ENCODE measurements at places on chromosomes 11 and 22.
A peak's percentile ranks its signal among the peaks of the same experiment; 100 is the strongest.

- no peak for DNase-seq
Observed at GRCh38 chr11:23288003-23288783, 427.9 kb upstream of the CCDC179 start.

GRCh38 chr11:2313051-2313951, 11.5 kb downstream of the TSPAN32 start:
- no peak for DNase-seq

DNA sequence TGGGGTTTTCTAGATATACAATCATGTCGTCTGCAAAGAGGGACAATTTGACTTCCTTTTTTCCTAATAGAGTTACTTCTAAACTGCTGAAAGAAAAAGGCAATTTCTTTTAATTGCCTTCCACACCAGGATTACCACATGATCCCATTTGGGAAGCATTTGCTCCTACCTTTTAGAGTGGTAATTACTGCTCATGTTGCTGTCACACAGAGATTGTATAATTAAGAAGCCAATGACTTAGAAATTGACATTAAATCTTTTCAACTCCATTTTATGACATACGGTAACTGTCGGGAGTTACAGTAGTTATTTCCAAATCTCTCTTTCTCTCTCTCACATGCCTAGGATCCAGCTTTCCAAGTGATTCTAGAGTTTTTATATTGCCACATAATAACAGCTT, 17.8 kb upstream of the RAG2 start:
- DNase-seq = no peak

DNA sequence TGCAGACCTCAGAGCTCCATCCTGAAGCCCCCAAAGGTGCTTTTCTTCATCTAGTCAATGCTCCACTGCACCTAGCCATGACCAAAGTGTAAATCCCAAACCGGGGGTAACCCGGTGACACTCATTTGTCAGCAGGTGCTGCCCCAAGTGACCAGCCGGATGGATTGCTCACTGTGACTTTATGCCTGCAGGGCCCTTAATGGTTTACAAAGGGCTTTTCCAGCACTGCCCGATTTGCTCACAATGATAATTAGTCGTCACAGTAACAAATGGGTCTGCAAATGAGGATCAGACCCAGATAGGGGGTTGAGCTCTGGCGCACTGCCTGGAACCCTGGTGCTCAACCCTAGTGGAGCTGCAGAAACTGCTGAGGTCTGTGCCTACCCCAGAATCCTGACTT, 45.7 kb upstream of the CD5 start:
- no peak for DNase-seq

- DNase-seq = no peak
Observed at GRCh38 chr11:96704847-96705246, 315.0 kb downstream of the JRKL start.

GRCh38 chr11:64196626-64197025, 9.9 kb upstream of the FERMT3 start:
- no peak for DNase-seq

DNA sequence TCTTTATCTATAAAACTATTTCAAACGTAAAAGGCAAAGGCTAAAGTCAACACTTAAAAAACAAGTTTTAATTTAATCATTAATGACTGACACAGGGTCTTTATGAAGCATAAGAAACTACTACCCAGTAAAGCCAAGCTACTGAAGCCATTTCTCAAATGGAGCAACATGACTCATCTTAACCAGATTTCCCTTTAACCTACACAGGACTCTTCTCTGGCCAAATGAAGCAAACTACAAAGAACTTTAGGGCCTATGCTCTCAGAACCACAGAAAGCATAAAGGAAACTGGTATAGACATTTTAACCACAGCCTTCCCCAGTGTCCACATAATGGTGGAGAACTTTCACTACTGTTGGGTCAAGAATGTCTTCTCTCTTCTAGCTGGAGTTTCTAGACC, 34.7 kb downstream of the ALG9 start:
- no peak for DNase-seq

- DNase-seq = peak; percentile 31
Observed at GRCh38 chr11:129117595-129118350, 74.4 kb downstream of the ARHGAP32 start.

DNA sequence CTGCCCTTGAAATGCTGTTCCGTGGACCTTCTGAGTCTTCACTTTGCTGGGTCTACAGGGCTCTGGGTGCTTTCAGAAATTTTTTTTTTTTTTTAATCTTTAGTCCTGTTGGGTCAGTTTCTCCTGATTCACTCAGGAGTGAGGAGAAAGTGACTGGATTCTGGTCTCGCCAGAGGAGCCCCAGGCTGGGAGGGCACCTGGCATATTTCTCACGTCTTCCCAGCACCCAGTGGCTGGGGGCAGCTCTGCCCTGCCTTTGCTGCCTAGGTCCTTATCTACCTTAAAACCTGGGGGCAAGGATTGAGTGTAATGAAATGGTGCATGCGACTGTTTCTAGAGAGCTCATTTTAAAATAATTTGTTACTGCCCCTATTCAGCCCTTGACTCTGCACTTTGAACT, 23.3 kb downstream of the SAMM50 start:
- no peak for DNase-seq

- no peak for DNase-seq
Observed at GRCh38 chr11:72951193-72951592, 137.0 kb downstream of the ATG16L2 start.

DNA sequence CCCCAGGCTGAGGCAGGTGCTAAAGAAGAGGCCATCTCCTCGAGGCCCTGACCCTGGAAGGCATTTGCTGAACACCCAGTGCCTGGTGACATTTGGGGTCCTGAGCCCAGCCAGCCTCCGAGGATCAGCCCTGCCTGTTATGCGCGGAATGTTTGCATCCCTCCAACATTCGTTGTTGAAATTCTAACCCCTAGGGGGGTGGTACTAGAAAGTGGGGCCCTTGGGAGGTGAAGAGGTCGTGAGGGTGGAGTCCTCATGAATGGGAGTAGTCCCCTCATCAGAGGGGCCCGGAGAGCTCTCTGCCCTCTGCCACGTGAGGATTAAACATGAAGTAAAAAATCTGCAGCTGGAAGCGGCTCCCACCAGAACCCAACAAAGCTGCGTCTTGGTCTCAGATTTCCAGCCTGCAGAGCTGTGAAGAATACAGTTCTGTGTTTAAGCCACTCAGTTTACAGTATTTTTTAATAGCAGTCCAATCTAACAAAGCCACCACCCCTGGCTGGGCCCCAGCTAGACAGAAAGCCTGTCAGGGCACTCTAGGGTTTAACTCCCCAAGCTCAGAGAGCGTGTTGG, 35.3 kb upstream of the SEPTIN5 start:
- no peak for DNase-seq

- DNase-seq = no peak
Observed at GRCh38 chr11:92865352-92865751, 104.1 kb upstream of the MTNR1B start.

GRCh38 chr11:101944923-101945322, 28.6 kb upstream of the ANGPTL5 start:
- DNase-seq = no peak

DNA sequence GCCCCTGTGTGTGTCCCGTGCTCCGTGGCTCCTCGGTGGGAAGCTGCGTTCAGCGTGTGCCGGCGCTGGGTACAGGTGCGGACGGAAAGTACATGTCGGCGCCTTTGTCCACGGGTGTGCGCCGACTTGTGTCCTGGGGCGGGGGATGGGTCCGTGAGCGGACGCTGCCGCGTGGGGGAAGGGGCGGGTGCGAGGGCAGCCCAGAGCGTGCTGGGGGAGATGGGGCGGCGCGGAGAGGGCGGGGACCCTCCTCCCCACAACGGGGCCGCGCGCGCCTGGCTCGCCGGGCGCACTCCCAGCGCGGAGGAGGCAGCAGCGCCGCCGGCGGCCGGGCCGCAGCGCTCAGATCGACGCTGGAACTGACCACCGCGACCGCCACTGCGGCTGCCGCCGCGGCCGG, 33.6 kb upstream of the RELT start:
- no peak for DNase-seq

DNA sequence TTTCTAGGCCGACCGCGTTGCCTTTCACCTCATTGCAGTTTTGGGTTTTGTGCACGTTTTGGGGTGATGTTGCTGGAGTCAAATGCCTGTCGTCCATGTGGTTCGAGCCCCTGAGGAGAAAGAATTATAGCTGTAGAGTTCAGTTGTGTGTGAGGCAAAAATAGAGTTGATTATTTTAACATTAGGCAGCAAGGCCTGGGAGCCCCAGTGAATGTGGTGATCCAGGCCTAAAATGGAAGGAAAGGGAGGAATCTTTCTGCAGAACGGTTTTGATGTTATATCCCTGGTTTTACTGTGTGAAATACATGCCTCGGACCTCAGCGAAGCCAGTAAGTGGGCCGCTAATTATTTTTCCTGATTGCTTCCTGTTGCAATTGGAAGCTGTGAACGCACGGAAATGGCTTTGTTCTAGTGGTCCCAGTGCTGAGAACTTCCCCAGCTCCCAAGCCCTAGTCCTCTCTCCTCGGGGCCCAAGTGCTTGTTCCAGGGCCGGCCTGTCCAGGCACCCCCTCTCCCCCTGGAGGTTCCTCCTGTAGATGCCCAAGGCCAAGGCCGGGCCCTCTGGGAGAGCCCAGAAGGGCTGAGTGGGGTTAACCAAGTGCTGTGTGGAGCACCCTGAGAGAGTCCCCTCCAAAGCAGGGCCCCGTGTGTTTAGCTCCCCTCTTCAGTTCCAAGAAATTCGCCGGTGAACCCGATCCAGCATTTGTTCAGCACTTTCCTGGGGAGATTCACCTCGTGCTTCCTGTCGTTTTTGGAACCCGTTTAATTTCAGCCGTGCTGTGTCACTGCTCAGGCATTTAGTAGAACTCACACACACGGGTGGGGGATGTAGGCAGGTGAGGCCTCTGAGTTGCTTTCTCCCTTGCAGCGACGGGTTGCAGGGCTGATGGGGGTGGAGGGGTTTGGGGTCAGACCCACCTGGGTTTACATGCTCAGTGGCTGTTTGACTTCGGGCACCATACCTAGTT, 2.1 kb downstream of the LRP5 start:
- DNase-seq = no peak

DNA sequence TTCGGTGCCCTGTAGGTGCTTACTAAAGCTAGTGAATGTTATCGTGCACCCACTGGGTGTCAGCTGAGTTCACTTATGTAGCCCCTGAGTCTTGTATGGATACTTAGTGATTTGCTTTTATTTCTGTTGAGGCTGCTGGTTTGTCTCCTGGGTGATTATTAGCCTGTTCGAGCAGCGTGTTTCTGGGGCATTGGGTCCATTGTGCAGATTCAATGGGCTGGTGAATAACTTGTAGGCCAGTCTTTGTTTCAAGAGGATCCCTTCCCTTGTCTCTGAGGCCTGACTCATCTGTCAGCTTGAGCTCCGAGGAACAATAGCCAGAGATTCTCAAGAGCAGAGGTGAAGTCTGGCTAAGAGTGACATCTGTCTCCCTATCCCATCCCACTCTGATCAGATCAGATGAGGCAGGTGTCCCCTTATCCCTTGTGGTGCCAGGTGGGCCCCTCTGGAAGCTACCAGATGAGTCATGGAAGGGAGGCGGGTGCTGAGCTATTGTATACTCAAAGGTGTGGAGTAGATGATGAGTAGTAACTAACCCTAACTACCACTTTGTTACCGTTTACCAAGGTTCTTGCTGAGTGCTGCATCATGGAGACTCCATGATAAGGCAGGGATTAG, 3.7 kb downstream of the MIAT start:
- no peak for DNase-seq

DNA sequence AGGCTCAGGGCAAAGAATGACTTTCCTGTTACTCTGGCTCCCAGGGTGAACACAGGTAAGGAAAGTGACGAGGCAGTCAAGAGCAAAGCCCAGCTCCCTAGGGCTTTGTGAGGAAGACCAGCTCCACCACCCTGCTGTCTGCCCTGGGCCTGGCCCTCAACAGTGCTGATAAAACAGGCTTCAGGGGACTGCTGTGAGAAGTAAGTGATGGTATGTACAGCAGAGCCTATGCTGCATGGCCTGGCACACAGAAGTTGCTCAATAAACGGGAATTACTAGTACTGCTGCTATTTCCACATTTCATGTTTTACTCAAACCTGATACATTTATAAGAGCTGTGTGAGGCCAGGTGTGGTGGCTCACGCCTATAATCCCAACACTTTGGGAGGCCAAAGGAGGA, 50.3 kb downstream of the MICAL3 start:
- DNase-seq = no peak

DNA sequence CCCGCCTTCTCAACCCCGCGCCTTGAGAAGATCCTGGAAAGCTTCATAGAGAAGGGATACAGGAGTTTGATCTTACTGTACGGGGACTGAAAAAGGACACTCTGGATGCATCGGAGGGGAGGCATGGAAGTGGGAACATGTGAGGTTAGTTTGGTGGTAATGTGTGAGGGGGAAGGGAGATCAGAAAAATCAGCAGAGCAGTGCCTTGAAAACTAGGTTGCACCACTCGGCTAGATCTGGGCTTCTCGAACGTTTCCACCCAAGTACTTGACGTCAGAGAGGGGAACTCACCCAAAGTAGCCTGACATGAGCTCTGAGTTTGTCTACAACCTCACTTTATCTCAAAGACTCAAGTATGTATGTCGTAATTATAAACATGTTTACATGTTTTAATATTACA, 14.5 kb downstream of the USP35 start:
- DNase-seq = no peak

- DNase-seq = no peak
Observed at GRCh38 chr11:126416542-126417090, 61.1 kb downstream of the ST3GAL4 start.

DNA sequence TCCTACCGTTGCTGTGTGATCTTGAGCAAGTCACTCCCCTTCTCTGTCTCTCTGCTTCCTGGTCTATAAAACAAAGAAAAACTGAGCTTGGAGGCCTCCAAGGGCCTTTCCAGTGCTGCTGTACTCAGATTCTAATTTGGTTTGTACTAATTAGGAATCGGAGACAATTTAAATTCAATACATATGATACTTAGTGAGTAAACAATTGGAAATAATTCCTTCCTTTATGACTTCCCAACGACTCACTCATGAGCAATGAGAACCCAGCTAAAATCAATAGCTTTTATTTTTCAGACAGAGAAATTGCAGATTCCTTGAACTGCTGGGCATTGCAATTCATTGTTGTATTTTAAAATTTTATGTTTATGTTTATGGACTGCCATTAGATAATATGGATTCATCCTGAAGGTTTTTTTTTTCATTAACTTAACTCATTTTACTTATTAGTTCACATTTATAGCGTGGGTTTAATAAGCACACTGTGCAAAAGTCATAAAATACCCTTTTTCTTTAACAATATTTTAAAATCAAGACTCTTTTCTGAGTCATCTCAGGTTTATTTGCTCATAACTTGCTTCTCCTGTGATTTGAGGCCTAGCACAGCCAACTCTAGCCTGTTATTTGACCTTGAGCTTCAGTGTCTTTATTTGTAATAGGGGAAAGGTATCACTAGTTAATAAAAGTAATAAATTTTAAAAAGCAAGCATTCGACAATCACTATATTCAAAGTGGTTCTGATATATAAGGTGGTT, 95.8 kb downstream of the TP53I11 start:
- DNase-seq = no peak

- DNase-seq = no peak
Observed at GRCh38 chr11:84097186-84097585, 811.0 kb upstream of the CCDC90B start.

GRCh38 chr22:23862103-23862502, 4.4 kb downstream of the SLC2A11 start:
- peak; percentile 40 for DNase-seq

GRCh38 chr11:45525393-45525792, 140.0 kb downstream of the CHST1 start:
- no peak for DNase-seq

Measured in bone marrow (tissue), 2 donors.